ENCODE measurements at places on chromosomes 12 and 14.

DNA sequence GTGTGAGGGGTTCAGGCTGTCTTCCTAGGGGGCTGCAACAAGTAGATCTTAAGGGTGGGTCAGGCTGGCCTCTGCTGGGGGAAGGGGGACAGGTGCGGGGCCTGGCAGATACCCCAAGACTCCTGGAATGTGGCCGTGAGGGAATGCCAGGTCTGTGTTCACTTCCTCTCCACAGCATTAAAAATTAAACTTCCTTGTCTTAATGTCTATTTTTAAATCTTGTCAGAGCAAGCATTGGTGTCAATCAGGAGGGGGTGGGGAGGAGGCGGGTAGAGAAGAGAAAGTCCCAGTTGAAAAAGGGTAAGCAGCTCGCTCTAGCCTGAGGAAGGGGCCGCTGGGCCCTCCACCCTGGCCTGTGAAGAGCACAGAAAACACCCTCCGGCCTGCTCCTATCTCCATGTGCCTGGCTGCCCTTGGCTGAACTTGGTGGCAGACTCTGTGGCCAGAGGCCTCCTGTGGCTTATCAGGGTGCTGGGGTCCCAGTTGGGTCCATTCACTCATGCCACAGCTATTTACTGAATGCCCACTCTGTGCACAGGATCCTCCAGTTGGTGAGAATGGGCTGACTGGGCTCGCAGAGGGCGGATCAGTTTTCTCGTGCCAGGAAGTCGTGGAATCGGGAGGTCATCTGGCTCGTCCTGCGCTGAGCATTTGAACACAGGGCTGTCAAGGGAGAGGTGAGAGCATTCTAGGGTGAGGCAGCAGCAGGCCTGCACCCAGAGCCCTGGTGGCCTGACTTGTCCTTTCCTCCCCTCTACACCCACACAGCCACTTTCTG, 128.8 kb downstream of the TSPAN9 start:
- no peak for DNase-seq

GRCh38 chr12:47087088-47087688, 7.4 kb upstream of the AMIGO2 start:
- DNase-seq, result no peak

DNA sequence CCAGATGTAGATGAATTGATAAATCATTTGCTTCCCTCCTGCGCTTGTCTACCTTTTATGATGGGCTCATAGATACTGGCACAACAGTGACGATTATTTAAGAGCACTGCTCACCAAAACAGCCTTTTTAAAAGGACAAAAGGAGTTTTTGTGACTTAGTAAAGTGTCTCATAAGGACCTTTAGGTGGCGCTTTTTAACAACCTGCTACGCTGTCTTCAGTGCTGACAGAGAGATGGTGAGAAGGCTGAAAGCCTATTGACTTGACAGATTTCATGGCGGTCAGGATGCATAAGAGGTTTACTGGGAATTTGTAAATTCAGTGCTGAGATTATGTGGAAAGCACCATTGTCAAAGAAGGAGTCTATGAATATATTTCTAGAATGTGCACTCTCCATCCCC, 87.6 kb downstream of the SLC15A5 start:
- DNase-seq, result no peak

DNA sequence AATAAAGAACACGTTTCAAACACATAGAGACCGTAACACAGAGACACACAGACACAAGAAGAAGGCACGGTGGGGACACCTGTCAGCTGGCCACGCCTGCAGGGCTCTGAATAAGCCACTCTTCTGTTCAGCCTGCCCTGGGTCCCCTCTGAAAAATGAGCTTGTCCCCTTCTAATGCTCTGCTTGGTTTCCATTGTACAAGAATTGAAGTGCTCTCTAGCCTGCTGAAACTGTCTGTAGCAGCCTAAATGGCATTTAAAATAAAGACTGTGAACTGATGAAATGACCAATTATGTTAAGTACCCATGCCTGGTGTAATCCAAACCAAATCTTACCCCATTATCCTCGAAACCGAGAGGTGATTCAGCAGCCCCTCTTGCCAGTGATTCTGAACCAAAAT, 139.8 kb downstream of the FOXN3 start:
- DNase-seq, result no peak

All from right kidney (tissue), 9 donors.